ENCODE measurements at places on chromosomes 3 and 15.
A peak's percentile ranks its signal among the peaks of the same experiment; 100 is the strongest.

DNA sequence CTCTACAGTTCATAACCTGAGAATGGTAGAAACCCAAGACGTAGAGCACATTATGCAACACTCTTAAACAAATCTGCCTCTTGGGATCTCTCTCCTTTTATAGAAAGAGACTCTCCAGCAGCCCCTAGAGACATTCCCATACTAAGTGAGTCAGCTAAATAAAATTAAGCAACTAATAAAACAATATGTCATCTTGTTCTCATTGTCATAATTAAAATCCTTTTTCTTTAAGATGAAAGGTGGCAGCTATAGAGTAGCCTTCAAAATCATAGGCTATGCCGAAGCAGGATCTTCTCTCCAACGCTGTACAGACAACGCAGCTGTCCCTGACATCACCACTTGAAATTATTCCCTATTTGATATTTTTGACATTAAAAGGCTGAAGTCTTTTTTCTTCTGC is 790.0 kb downstream of the FHIT start:
- no peak for DNase-seq

GRCh38 chr3:39467394-39468107 is at the start of gene MOBP:
TSS of gene MOBP (plus strand) at chr3:39467680. CDS start at chr3:39502070, 34,390 bp downstream.
- DNase-seq: no peak

GRCh38 chr15:41560572-41560874 is 1.5 kb downstream of the TYRO3 start:
- DNase-seq: no peak

DNA sequence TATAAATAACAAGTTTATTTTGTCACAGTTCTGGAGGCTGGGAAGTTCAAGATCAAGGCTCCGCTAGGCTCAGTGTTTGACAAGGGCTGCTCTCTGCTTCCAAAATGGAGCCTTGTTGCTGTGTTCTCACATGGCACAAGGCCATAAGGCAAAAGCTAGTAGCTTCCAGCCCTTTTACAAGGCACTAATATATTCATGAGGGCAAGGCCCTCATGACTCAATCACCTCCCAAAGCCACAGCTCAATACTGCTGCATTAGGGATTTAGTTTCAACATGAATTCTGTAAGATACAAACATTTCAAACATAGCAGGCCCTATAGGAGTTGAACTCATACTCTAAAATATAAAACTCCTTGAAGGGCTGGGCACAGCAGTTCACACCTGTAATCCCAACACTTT is 30.2 kb downstream of the ZBTB11 start:
- peak; percentile 71 for DNase-seq

DNA sequence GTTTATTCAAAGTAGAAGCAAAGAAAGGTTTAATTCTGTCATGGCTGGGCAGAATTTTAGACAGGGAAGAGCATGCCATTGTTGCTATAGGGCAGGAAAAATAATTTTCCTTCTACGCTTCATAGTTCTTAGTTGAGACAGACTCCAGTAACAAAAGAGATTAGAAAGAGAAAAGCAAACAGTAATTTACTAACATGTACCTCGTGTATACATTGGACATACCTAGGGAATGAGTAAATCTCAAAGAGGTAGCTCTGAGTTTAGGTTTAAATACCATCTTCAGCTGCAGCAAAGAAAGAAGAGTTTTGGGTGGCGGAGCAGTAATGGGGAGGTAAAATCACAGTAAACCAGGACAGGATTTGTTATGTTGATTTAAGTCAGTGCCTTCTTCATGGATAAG is 416.1 kb downstream of the EPHA6 start:
- DNase-seq: no peak
